ENCODE measurements at places on chromosomes 5 and 9. TPM values are rescaled to one million over a fixed set of nuclear protein-coding genes. Genes with fewer than 3 reads are reported as not detected.

The FAT2 gene
- 0.75 TPM for polyA plus RNA-seq

The OR1Q1 gene
- not detected for polyA plus RNA-seq

The PCDHGA7 gene
- polyA plus RNA-seq: 0.69 TPM

The SLC36A1 gene
- 41.1 TPM for polyA plus RNA-seq

The TMC1 gene
- 0.16 TPM for polyA plus RNA-seq

The MARCOL gene
- not detected for polyA plus RNA-seq

The C9orf153 gene
- polyA plus RNA-seq: 0.22 TPM

The GPR150 gene
- 0.90 TPM for polyA plus RNA-seq

The DEPDC1B gene
- polyA plus RNA-seq: 15.3 TPM

The HTR1A gene
- polyA plus RNA-seq: not detected

The MARVELD2 gene
- polyA plus RNA-seq: 42.0 TPM

DNA sequence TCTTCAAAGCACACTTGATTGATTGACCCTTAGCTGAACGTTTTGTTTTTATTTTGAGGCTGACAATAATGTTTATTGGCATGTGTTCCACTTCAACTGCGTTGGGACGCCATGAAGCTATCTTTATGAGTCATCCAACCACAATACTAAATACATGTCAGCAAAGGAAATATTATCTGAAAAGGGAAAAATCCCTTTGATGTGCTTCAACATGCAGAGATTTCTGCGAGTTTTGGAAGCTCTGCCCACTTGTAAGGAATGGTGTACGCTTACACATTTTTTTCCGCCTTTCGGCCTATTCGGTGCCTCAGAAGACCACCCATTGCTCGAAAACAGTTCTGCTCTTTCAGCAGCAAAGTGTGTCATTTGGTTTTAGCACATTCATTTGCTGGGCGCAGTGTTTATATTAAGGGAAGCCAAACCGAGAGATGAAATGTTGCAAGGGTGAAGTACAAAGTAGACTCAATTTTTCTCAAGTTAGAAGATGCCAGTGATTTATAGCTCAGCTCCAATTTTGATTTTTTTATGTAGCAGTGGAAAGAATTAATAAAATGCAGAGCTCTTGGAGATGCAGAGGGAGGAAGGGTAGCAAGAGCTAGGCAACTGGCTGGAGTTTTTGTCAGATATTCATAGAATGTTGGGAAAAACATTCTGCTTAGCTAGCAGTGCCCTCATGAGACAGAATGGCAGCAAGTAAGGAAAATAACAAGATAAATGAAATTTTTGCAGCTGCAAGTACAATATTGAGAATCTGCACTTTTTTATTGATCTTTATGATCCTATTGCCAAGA is 68.9 kb downstream of the PRDM6 start:
- DNase-seq: peak; percentile 16

DNA sequence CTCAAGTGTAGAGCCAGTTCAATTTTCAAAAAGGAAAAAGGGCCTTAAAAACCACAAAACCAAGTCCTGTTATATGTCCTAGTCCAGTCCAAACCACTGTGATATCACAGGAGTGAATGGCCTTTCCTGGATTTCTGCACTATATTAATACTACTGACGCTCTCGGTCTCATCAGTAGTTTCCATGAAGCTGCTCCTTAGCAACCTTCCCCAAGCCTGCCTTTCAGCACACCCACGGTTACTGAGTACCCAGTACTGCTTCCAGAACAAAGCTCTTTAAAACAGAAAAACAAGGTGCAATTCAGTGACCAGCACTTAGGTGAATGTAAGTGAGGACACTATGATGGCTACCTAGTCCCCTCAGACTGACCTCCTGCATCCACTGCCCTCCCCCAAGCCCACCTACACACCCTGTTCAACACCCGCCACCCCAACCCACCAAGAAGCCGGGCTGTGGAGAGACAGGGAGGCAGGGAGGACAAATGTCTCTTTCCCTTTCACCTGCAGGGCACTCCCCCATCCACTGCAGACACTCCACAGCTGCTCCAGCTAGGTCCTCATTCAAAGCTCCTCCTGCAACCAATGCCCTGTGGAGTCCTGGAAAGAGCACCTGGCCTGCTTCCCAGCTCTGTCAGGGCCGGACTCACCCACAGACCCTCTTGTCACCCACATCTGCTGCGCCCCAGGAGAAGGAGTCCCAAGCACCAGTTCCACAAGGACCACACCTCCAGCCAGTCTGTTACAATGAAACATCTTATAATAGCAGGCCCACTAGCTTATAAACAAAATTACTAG is 25.9 kb downstream of the PSMB7 start:
- DNase-seq: no peak

- DNase-seq: no peak
These were observed 7.9 kb downstream of the AMACR start for GRCh38 chr5:33999978-34000377.

- no peak for DNase-seq
These were observed 278.1 kb downstream of the GADD45G start for GRCh38 chr9:89882930-89883361.

DNA sequence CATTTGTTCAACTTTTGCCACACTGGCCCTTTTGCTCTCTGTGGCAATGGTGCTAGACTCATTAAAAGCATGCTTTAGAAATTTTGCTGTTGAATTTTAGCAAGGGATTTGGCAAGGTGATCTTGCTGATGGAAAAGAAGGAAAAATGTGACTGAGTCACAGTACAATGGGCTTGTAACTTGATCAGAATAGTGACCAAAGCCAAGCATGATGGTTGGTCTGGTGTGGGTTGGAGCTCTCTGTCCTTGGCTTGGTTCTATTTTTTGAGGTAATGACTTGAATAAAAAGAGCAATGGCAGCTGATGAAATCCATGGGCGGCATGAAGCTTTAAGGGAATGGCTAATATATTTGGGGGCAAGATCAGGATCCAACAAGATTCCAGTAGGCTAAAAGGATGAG is 114.4 kb upstream of the ZNF366 start:
- no peak for DNase-seq

- DNase-seq: peak; percentile 36
These were observed 39.7 kb upstream of the SLC25A51 start for GRCh38 chr9:37943345-37944265.

DNA sequence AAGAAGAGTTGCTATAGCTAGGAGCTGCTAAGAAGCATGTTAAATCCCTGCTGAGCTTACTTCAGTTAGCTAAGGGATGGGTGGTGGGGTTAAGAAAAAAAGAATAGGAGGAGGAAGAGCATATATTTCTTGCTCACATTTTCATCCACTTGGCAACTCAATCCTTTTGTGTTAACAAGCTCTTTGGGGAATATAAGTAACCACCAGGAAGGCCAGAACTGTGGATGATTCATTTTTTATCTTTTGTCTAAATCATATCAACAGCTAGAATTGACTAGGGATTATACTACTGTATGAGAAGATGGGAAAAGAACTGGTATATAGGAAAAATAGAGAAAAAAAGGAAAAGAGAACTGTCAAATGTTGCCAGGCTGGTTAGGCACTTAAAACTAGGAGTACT is 555.3 kb upstream of the ARRDC3 start:
- DNase-seq: no peak

GRCh38 chr5:482506-482905 is 39.5 kb downstream of the EXOC3 start:
- no peak for DNase-seq

- DNase-seq: no peak
These were observed 122.8 kb upstream of the STC2 start for GRCh38 chr5:173451031-173451430.

DNA sequence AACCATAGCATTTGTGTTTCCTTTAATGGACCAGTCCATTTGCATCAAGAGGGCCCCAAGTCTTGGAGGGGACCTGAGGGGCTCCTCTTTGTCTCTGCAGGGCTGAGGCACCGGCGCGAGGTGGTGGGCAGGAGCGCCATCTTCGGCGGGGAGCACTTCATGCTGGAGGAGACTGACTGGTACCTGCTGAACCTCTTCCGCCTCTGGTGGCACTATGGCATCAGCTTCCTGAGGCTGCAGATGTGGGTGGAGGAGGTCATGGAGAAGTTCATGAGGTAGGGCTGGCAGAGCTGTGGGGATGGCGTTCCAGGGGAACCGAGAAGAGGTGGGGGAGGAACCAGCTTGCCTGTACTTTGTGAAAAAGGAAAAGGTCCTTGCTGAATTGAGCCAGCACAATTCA is 6.1 kb downstream of the PCYOX1L start:
- no peak for DNase-seq

DNA sequence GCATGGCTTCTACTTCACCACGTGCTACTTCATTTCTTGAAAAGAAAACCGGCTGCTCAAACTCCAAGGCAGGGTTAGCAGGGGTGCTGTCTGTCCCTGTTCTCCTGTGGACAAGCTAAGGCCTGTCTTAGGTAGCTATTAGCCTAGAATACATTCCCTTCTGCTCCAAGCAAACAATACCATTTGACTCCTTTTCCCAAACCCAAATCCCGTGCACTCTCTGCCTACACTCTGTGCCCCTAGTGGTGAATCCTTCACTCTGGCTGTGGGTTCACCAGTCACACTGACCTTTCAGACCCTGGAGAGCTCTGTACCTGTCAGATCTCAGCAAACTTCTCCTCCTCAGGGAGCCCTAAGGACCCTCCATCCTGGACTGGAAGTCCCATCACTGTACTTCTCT is 211.6 kb downstream of the SLIT3 start:
- DNase-seq: no peak

GRCh38 chr9:87795178-87795577 is 69.3 kb downstream of the CTSL start:
- DNase-seq: no peak

DNA sequence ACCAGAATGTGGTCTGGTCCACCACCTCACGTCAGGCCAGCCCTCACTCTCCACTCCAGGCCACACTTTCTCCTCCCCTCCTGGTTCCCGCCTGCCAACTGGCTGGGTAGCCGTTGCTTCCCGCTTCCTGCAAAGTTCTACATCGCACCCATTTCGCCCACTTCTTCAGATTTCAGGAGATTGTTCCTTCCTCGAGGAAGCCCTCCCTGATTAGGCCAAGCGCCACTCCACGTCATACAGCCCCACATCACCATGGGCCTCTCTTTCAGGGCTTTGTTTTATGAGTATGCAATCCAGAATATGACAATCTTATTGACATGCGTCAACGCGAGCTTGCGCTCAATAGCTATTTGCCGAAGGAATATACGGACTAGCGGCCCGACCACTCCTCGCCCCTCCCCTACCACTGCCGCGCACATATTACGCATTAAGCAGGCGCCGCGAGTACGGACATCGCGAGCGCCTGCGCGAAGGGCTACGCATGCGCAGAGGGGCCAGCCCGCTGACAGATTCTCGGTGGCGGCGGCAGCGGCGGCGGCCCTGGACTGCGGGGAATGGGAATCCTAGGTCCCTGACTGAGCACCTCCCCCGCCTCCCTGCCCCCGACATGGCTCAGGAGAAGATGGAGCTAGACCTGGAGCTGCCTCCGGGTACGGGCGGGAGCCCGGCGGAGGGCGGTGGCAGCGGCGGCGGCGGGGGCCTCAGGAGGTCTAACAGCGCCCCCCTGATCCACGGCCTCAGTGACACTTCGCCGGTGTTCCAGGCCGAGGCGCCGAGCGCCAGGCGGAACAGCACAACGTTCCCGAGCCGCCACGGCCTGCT is 74.7 kb downstream of the PIP5K1B start:
- DNase-seq: peak; percentile 96

- DNase-seq: no peak
These were observed 235.9 kb upstream of the TRPM3 start for GRCh38 chr9:71357346-71357745.

GRCh38 chr9:133102190-133103021 is 18.6 kb downstream of the RALGDS start:
- no peak for DNase-seq

DNA sequence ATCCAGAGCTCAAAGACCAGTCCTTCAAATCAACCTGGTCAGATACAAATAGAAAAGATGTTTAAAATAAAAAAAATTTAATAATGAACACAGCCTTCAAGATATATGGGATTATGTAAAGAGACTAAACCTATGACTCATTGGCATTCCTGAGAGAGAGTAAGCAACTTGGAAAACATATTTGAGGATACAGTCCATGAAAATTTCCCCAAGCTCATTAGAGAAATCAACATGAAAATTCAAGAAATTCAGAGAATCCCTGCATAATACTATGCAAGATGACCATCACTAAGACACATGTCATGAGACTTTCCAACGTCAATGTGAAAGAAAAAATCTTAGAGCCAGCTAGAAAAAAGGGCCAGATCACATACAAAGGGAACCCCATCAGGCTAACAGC is 512.9 kb upstream of the PTGER4 start:
- DNase-seq: no peak

- no peak for DNase-seq
These were observed 28.6 kb downstream of the CYFIP2 start for GRCh38 chr5:157294407-157295091.

Data from large intestine (tissue), 12 donors.